ENCODE measurements at places on chromosomes 7 and 10.

- no peak for DNase-seq
Measured at GRCh38 chr7:138892812-138893211, 88.4 kb downstream of the KIAA1549 start.

GRCh38 chr7:49789736-49790135 lies 16.3 kb downstream of the VWC2 start:
- no peak for DNase-seq

GRCh38 chr7:14734839-14735321 lies 167.7 kb downstream of the DGKB start:
- DNase-seq, result no peak

GRCh38 chr7:135201350-135201749 lies 10.0 kb downstream of the WDR91 start:
- no peak for DNase-seq
